ENCODE measurements at places on chromosomes 3 and 15.
A peak's percentile ranks its signal among the peaks of the same experiment; 100 is the strongest.

GRCh38 chr3:59424268-59425010 lies 374.6 kb upstream of the CFAP20DC start:
- DNase-seq, result no peak

DNA sequence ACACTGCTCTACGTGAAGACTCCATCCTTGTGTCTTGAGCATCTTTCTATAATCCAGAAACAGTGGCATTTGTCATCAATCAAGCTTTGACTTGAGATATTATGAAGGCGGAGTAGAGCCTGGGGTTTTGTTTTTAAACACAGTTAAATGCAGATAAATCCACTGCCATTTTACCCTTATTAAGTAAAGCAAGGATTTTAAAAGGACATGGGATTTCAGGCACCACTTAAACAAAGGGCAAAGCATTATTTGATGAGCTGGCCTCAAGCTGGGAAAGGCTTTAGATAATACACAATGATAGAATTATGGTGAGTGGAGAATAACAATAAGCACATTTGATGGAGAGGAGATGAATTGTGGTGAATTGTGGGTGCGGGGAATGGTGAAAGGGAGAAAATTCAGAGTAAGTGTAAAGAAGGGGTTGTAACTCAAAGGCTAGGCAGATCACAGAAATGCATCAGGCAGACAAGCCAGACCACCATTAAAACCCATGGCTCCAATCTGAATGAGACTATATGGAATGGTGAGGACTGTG lies 54.9 kb upstream of the GLCE start:
- DNase-seq, result no peak

GRCh38 chr3:33041909-33042308 lies 55.0 kb downstream of the GLB1 start:
- no peak for DNase-seq

GRCh38 chr3:161395115-161396012 lies 24.0 kb upstream of the SPTSSB start:
- no peak for DNase-seq

DNA sequence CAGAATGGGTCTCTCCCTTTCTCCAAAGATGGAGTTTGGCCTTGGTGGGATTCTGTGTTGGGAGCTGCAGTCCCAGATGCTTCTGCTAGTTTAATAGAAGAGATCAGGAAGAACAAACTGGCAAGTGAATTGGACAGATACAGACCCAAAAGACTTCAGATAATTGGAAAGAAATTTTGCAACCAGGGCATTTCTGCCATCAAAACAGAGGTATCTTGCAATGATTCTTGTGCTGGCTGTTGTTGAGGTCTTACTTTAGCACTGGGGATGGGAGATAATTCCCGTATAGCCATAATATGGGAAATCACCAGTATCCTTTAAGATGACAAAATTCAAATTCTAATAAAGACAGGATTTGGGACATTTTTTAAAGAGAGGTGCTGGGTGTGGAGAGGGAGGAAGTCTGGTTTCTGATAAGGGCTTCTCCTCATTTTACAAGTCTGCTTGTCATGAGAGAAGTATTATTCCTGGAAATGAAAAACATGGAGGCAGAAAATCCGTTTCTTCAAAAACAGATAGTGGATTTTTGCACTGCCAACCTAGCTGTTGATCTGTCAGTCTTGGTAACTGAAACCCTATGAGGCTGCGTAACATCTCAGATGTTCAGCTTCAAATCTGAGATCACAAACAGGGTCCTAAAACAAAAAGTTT lies 40.1 kb downstream of the FNDC3B start:
- no peak for DNase-seq

- no peak for DNase-seq
Observed at GRCh38 chr3:157807280-157807679, 298.9 kb downstream of the SHOX2 start.

- no peak for DNase-seq
Observed at GRCh38 chr3:194278186-194278845, 72.8 kb downstream of the CPN2 start.

- no peak for DNase-seq
Observed at GRCh38 chr15:68427963-68428362, 4.0 kb downstream of the ITGA11 start.

DNA sequence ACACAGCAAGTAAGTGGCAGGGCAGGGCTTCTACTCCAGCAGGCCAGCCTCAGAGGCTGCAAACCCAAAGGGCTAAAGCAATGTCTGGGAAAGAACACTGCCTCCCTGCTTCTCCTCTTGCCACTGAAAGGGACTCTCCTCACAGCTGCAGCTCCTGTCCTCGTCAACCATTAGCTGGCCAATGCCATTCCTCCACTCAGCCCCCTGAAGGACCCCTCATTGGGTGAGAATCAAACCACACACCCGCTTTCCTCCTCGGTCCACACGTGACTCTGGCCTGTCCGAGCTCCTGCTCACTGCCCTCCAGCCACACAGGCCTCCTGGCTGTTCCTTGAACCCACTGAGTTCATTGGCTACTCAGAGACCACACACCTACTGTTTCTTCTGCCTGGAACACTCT lies 253.7 kb upstream of the TLE3 start:
- DNase-seq, result no peak

GRCh38 chr3:8972639-8973038 lies 9.4 kb upstream of the RAD18 start:
- DNase-seq, result no peak

DNA sequence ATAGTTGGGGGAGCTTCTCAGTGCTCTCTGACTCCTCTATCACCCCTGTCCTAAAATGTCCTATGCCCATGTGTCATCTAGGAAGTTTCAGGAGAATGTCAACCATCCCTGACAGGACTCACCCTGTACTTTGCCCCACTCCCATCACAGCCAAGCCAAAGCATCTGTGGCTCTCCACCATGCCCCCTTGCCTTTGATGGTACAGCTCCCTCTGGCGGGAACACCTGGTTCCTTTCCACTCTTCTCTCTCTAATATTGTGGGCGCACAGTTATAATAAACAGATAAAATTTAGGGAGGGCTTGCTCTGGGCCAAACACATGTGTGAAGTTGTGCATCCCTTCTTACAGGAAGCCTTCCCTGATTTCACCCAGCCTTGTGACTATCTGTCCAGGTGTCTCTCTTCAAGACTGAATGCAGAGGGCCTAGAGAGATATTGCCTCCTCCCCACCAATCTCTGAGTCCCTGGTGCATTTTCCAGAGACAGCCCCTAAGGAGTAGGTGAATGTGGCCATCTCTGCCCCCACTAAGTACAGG lies 62.8 kb downstream of the ISG20 start:
- DNase-seq, result no peak

- no peak for DNase-seq
Observed at GRCh38 chr3:62577153-62577552, 203.8 kb upstream of the FEZF2 start.

- DNase-seq, result no peak
Observed at GRCh38 chr3:194306771-194307640, 44.1 kb downstream of the CPN2 start.

DNA sequence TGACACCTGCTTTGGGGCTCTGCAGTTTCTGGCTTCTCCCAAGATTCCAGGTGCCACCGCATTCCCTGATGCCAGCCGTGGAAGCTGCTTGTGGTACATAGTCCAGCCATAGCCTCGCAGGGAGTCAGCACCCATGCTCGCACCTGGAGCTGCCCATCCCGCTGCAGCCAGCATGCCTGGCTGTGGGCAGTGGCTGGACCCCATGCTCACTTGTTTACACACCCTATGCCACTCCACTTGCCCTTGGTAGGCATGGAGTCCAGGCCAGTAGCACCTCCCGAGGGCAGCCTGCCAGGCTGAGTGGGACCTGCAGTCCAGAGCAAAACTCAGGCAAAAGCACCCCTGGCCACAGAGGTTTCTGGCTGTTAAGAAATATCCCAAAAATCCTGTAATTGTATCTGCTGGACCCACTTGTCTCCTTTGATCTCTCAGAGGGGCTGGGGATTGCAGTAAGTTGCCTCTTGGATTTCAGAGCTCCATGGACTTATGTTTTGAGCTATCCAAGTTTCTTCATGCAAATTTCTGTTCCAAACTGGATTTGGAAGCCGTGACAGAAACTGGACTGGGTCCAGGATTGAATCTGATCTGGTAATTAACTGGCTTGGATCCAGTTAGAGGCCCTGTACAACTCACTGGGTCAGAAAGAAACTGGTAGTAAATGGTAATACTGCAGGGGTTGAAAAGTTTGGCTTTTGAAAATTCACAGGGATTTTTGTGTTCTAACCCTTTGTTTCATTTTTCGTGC lies 149.3 kb downstream of the FMN1 start:
- DNase-seq, result no peak

- no peak for DNase-seq
Observed at GRCh38 chr15:66909381-66909890, 156.0 kb upstream of the SMAD3 start.

DNA sequence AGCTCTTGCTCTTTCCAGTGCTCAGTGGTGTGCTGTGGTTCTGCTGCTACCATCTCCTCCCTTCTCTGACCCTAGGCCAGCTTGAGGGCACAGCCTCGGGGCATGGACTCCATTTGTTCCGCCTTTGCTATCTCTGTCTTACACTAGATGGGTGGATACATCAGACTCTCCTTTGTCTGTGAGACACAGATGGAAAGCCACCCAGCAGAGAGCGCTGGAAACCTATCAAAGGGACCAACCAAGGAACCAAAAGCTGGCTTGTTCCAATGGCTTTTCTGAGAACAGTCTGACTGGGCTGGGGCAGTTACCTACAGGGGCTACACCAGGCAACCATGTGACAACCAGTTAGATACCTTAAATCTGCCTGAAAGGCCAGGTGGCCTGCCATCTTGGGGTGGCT lies 63.8 kb downstream of the NPTN start:
- no peak for DNase-seq

GRCh38 chr3:12503126-12503957 lies 19.1 kb downstream of the TSEN2 start:
- DNase-seq, result no peak

DNA sequence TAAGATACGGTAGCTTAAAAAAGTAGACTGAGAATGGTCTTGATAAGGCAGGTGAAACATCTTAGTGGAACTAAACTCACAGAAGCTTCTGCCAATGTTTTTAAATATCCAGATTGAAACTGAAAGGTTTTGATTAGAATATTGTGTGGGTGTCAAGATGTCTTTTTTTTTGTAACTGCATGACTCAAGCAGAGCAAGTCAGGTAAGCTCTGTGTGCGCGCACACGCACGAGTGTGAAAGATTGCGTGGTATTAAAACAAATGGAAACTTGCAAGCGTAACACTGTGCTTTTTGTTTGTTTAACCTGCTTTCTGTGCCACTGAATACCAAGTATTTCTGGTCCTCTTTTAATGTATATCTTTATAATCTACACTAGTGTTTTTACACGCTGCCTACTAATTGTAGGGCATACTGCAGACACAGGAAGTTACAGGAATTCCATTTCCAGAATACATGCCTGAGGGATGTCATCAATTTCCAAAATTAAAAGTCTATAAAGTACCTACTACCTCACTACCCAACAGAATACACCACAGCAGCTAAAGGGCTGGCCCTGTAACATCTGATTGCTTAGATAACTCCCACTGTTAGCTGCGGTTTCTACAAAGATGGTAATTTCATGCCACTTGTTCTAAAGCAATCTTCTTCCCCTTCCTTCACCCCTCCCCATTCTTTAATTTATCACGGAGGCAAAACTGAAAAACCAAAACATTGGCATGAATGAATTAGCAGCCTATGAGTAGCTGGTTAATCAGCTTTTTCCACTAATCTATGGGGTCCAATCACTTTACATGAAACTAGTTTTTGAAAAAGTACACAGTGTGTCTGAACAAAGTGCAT lies 472.8 kb downstream of the SHQ1 start:
- peak; percentile 35 for DNase-seq

- no peak for DNase-seq
Observed at GRCh38 chr3:136110481-136110880, 85.7 kb downstream of the MSL2 start.

DNA sequence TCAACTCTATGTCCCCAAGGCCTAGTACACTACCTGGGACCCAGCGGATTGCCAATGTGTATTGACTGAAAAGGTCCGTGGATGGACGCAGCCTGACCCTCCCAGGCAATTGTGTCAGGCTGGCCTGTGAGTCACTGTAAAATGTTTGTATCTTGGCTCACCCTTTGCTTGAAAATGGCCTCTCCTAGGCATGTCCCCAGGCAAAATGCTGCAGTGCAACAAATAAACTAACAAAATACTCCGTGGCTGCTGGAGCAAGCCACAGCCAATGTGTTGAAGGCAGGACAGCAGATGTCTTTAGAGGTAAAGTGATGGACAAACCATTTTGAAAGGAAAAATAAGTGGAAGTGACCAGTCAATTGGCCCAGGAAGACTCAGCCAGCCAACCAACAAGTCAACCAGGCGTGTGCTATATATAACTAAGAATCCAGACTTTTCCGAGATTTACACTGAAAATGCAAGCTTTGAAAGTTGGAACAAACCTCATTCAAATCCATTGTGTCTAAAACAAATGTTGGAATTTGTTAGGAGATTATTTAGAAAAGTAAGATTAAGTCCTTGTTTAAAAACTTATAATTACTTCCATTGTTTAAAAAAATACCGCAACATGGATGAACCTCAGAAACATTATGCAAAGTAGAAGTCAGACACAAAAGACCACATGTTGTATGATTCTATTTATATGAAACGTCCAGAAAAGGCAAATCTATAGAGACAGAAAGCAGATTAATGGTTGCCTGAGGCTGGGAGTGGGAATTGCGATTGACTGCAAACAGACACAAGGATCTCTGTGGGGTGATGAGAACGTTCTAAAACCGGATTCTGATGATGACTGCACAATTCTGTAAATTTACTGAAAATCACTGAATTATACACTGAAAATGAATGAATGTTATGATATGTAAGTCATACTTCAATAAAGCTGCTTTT lies 191.2 kb downstream of the TLE3 start:
- no peak for DNase-seq

DNA sequence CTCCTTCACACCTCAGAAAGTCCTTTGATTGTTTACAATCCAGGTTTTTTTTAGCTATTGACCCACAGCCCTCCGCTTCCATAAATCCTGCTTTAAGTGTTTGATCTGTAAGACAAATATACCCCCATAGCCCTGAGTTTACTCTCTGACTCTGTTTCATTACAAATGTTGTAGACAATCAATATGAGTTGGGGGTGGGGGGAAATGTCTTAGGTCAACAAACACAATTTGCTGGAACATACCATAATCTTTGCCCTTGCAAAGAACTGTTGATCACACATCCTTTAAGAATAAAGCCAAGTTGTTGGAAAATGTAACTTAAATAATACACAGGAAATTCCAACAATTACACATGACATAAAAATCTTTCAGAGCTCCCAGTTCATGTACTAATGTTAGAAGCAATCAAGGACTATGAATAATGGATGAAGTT lies 301.8 kb upstream of the SEMA6D start:
- no peak for DNase-seq

GRCh38 chr3:48084929-48085328 lies 68.7 kb upstream of the MAP4 start:
- DNase-seq, result no peak

DNA sequence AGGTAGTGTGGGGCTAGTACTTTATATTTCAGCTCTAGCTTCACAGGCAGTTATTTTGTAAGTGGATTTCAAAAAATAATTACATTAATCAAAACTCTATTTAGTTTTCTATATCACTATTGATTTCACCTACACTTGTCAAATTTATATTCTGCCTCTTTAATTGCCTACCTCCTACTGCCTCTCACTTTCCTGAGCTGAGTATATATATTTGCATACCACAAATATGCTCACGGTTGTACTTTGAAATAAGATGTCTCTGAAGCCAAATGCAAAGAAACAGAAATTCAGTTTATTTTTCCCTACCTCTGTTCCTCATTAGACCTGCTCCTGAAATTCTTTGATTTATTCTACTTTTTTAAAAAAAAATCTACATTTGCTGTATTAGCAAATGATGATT lies 309.3 kb upstream of the TGFBR2 start:
- DNase-seq, result no peak

- DNase-seq, result no peak
Observed at GRCh38 chr3:127266186-127266585, 21.7 kb downstream of the PRR20G start.
